ENCODE measurements at places on chromosomes 3 and 15.
A peak's percentile ranks its signal among the peaks of the same experiment; 100 is the strongest.

DNA sequence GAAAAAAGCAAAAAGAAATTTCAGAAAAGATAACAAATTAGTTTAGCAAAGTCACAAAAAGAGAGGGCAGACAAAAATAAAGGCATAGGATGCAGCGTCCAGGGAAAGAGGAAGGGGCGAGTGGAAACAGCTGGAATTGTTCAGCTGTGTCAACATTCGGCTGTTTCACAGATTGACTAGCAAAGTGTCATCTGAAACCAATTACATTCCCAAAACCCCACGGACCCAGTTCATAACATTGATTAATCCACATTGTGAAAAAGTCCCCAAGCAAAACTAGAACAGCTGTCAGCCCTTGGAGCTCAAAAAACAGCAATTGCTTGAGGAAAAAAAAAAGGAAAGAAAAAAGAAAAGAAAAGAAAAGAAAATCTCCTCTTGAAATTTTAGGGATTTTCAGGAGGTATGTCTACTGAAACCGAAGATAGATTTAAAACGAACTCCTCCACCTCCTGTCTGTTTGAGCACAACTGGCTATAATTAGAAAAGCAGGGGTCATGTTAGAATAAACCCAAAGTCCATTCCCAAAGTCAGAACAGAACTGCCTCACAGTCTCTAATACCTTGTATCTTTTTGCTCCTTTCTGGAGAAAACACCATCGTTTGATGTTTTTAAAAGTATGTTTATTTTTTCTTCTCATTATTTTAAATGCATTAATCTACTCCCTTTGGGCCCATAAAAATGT lies 159.6 kb downstream of the RORA start:
- DNase-seq, result no peak
- H3K4me1 ChIP-seq, result no peaks in the 10 kb centered on the region
- no peak overlapping the region for H3K4me3 ChIP-seq
- H3K27me3 ChIP-seq, result peaks cover 9% of the 10 kb centered on the region
- H3K36me3 ChIP-seq, result no peaks in the 10 kb centered on the region
- H3K27ac ChIP-seq, result no peak overlapping the region

- H3K36me3 ChIP-seq, result no peaks in the 10 kb centered on the region
- peak overlapping the region; percentile 87 for H3K4me3 ChIP-seq
- DNase-seq, result no peak
- peaks cover 13% of the 10 kb centered on the region for H3K4me1 ChIP-seq
These were observed 35.2 kb downstream of the HMCES start for GRCh38 chr3:129313665-129314385.

GRCh38 chr3:168086541-168087260 lies 9.0 kb downstream of the GOLIM4 start:
- no peaks in the 10 kb centered on the region for H3K27me3 ChIP-seq
- no peak for DNase-seq
- H3K36me3 ChIP-seq, result no peaks in the 10 kb centered on the region
- peaks cover 11% of the 10 kb centered on the region for H3K4me1 ChIP-seq

DNA sequence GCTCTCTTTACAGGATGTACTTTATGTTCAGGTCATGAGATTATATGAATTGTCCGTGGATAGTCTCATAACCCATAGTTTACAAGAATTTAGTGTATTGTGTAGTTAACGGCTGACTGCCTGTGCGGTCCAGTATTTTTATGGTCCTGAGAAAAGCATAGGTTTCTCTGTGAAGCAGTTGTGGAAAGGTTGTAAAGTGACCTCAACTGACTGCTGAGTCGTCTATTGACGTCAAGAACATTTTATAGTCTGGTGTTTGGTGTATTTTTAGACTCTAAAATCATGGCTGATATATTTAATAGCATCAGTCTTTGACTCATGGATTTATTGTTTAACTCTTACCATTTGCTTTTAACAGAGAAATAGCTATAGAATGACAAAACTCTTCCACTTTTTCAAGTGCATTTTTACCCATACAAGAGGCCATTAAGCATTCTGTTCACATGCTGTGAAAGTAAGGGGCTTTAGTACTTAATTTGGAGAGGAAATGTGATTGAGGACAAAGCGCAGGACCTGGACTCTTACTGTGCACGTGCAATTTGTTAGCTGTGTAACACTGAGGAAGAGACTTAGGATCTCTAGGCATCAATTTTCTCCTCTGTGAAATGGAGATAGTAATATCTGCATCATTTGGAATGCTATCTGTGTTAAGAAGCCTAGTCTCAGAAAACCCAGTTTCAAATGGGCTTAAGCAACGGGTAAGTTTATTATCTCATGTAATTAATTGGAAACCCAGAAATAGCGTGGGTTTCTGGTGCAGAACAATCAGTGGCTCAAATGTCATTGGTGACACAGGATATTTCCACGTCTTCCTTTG lies 240.8 kb downstream of the NFKBIZ start:
- DNase-seq, result no peak
- no peaks in the 10 kb centered on the region for H3K27me3 ChIP-seq
- H3K4me3 ChIP-seq, result no peak overlapping the region
- H3K27ac ChIP-seq, result no peak overlapping the region
- no peaks in the 10 kb centered on the region for H3K36me3 ChIP-seq

- no peaks in the 10 kb centered on the region for H3K36me3 ChIP-seq
- DNase-seq, result no peak
- no peaks in the 10 kb centered on the region for H3K4me1 ChIP-seq
- H3K27me3 ChIP-seq, result no peaks in the 10 kb centered on the region
- H3K27ac ChIP-seq, result no peak overlapping the region
These were observed 85.3 kb upstream of the SLC6A1 start for GRCh38 chr3:10907262-10907661.

GRCh38 chr3:106229495-106230278 lies 360.9 kb upstream of the CBLB start:
- H3K36me3 ChIP-seq, result no peaks in the 10 kb centered on the region
- no peaks in the 10 kb centered on the region for H3K27me3 ChIP-seq
- H3K27ac ChIP-seq, result no peak overlapping the region
- H3K4me3 ChIP-seq, result no peak overlapping the region
- no peak for DNase-seq
